ENCODE measurements at places on chromosomes 5 and 9. TPM values are rescaled to one million over a fixed set of nuclear protein-coding genes. Genes with fewer than 3 reads are reported as not detected.

The FAM200C gene
- total RNA-seq = 4.8 TPM

The CARD19 gene
- total RNA-seq = 44.5 TPM

The CXCL14 gene
- 104 TPM for total RNA-seq

DNA sequence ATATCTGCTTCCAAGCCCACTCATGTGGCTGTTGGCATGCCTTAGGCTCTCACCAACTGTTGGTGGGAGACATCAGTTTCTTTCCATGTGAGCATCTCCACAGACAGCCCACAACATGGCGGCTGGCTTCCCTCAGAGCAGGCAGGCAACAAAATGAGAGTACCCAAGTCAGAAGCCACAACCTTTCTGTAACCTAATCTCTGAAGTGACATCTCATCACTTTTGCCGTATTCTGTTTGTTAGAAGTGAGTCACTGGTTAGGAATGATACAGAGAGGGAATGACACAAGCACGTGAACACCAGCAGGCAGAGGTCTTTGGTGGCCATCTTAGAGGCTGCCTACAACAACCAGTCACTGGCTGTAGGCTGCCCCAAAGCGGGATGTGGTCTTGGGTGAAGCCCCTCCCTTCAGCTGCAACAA is 88.6 kb upstream of the RASGRF2 start:
- H3K27ac ChIP-seq = no peak overlapping the region
- H3K27me3 ChIP-seq = no peaks in the 10 kb centered on the region
- no peaks in the 10 kb centered on the region for H3K4me1 ChIP-seq
- H3K4me3 ChIP-seq = no peak overlapping the region
- DNase-seq = no peak
- peaks cover 3% of the 10 kb centered on the region for H3K36me3 ChIP-seq

DNA sequence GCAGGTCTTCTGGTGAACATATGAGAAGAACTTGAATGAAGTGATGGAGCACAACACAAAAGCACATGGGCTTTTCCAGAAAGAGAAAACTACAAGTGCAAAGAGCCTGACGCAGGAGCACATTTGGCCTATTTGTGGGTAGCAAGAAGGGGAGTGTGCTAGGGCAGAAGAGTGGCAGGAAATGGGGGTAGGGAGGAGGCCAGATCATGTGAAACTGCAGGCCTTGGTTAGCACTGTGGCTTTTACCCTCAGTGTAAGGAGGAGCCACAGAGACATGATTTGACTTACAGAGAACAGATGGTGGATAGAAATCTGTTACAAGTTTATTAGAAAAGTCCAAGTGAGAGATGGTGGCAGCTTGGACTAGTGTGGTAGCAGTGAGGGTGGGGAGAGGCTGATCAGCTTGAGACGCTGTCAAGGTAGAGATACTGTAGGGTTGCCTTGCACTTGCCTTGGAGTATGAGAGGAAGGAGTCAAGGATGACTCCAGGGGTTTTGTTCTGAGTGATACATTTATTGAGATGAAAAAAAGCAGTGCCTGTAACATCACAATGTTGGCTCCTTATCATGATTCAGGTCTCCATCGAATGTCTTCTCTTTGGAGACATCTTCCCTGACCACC is 126.7 kb downstream of the PPP2R2B start:
- no peaks in the 10 kb centered on the region for H3K4me1 ChIP-seq
- H3K27ac ChIP-seq = no peak overlapping the region
- no peak for DNase-seq
- no peaks in the 10 kb centered on the region for H3K27me3 ChIP-seq
- no peak overlapping the region for H3K4me3 ChIP-seq

- H3K4me1 ChIP-seq = no peaks in the 10 kb centered on the region
- no peak overlapping the region for H3K4me3 ChIP-seq
- no peaks in the 10 kb centered on the region for H3K27me3 ChIP-seq
- no peak overlapping the region for H3K27ac ChIP-seq
Observed at GRCh38 chr5:53928641-53929040, 368.2 kb downstream of the NDUFS4 start.

DNA sequence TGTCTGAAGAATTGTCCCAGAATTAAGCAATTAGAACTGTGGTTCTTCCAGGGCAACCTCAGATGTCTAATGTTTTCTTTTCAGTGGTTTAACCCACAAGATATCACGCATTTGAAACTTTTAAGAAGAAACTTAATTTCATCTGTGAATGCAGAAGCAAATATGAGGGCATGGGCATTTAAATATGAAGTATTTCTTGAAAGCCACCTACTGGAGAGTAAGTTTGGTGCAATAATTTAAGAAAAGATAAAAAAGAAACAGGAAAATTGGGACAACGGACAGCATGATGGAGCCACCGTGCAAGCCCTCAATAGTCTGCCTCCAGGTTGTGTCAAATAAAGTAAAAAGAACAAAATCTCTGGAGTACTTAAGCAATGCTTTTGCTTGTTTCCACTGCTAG is 1.2 kb upstream of the CAPSL start:
- H3K27me3 ChIP-seq = no peaks in the 10 kb centered on the region
- H3K36me3 ChIP-seq = no peaks in the 10 kb centered on the region
- H3K4me3 ChIP-seq = no peak overlapping the region

- H3K4me3 ChIP-seq = no peak overlapping the region
- H3K36me3 ChIP-seq = no peaks in the 10 kb centered on the region
- H3K27me3 ChIP-seq = no peaks in the 10 kb centered on the region
- no peak overlapping the region for H3K27ac ChIP-seq
Observed at GRCh38 chr5:56833325-56833724, 18.0 kb downstream of the MAP3K1 start.

DNA sequence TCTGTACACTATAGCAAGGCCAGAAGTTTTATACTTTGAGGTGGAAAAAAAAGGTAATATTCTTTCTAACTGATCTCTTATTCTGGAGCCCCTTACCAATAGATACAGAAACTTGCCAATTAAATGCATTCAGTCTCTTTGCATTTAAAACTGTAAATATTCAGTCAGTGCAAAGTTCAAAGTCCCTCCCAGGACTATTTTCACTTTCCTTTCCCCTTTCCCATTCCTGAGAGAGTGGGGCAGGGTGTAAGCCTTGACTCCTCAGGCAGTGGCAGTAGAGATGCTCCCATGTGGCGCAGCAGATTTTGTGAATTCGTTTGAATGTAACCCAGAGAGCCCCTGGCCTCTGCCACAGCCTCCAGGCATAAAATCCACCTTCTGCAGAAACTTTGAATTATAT is 29.9 kb downstream of the CETN3 start:
- no peak overlapping the region for H3K4me3 ChIP-seq
- no peak for DNase-seq
- H3K4me1 ChIP-seq = no peaks in the 10 kb centered on the region
- no peaks in the 10 kb centered on the region for H3K36me3 ChIP-seq
- no peaks in the 10 kb centered on the region for H3K27me3 ChIP-seq

DNA sequence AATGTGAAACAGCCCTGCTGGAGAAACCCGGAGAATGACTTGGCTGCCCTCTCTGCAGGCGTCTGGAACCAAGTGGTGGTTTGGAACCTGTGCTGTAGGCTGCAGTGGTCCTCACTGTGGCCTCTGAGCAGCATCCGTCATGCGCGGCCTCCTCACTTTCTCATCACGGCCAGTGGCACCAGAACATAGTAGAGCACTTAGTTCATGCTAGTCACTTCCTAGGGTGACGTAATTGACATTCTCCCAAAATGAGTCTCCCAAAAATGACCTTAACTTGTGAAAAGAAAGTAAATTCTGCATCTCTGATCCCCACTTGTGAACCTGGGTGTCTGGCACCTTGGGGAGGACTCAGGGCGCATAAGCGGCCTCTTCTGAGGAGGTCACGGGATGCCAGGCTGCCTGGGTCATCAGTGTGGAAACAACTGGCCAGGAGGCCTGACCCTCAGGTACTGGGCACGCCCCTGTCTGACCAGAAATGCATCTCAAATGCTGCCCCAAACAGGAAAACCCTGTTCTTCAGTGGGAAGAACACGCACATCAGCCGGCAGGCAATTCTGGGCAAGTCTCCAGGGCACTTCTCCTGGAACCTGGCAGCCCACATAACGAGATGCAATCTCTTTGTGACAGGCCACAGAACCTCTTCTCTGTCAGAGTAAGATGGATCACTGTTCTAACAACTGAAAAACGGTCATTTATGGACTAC is 36.6 kb upstream of the SPTLC1 start:
- H3K4me3 ChIP-seq = no peak overlapping the region
- no peaks in the 10 kb centered on the region for H3K27me3 ChIP-seq
- H3K36me3 ChIP-seq = no peaks in the 10 kb centered on the region
- no peak for DNase-seq

DNA sequence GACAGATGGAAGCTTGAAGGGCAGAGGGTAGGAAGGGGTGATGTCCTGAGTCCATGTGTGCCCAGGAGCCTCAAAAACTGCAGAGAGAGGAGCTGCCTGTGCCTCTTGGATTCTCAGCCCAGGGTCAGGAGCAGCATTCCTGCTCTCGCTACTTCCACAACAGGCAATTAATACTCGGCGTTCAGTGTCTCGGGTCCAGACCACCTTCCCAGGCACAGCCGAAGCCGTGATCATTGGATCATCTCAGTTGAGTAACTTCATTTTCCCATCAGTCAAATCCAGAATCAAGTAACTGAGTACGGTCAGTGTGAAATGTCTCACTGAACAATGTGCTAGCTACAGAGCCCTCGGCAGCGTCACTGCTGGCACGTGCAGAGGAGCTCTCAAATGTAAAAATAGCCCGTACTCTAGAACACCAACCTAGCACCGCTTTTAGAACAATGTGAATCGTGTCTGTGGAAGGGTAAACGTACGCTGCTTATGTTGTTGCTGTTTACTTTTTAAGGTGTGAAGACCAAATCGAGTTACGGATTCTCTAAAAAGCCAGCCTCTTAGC is 63.5 kb upstream of the IRX4 start:
- DNase-seq = no peak
- H3K27me3 ChIP-seq = peaks cover 2% of the 10 kb centered on the region
- no peak overlapping the region for H3K27ac ChIP-seq
- H3K36me3 ChIP-seq = no peaks in the 10 kb centered on the region

GRCh38 chr9:72453797-72454196 is 67.6 kb upstream of the TMC1 start:
- H3K4me1 ChIP-seq = no peaks in the 10 kb centered on the region
- H3K36me3 ChIP-seq = no peaks in the 10 kb centered on the region
- no peak overlapping the region for H3K27ac ChIP-seq
- H3K27me3 ChIP-seq = no peaks in the 10 kb centered on the region
- no peak overlapping the region for H3K4me3 ChIP-seq

DNA sequence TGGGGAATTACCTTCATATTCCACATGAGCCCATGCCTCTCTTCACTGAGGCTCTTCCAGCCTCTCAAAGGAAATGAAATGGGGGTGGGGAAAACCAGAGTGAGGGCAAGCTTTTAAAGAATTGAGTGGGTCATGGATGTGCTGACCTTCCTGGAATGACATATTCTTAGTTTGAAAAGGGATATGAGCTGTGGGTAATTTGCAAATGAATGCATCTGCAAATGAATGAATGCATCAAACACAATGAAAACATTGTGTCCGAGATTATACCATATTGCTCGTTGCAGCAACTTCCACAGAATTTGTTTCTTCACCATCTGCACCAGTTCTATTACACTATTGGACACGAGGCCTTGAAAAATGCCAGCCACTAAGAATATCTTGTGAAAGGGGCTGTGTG is 198.6 kb upstream of the CDH6 start:
- H3K27ac ChIP-seq = no peak overlapping the region
- no peak overlapping the region for H3K4me3 ChIP-seq
- H3K27me3 ChIP-seq = no peaks in the 10 kb centered on the region

- H3K27ac ChIP-seq = no peak overlapping the region
- DNase-seq = no peak
- no peaks in the 10 kb centered on the region for H3K27me3 ChIP-seq
- H3K36me3 ChIP-seq = no peaks in the 10 kb centered on the region
- H3K4me3 ChIP-seq = no peak overlapping the region
- H3K4me1 ChIP-seq = no peaks in the 10 kb centered on the region
Observed at GRCh38 chr9:134459164-134459563, 132.9 kb downstream of the RXRA start.

Data from kidney (tissue), 22 donors.